ENCODE measurements at places on chromosomes 3 and 15.

GRCh38 chr15:57389991-57390390, 13.7 kb downstream of the CGNL1 start:
- DNase-seq, result no peak

GRCh38 chr3:190008432-190008831, 112.3 kb downstream of the P3H2 start:
- DNase-seq, result no peak

DNA sequence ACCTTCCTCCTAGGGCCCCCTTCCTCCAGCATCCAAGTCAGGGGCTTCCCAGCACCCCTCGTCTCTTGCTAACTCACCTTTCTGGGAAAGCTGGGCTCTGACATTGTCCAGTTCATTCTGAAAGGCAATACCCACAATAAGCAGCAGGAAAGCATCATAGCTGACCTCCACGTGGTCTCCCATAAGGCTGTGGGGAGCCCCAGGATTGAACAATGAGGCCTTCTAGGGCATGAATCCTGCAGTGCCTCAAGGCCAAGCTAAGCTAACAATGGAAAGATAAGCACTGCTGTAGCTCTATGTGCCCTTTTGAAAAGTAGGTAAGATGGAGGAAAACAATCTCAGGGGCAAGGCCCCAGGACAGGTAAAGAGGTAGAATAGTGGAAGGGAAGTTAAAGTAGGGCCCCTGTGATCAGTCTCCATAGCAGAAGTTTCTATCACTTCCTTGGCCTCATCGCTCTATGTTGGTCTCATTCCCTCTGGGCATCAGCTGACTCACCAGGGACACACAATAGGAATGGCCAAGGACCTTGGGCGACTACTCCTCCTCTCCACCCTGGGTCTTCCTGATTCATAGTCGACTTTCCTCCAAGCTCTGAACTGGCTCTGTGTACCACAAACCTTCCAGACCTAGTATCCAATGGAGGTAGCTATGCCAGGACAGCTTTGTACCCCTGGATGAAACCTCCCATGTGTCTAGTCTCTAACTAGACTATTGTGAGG, 11.7 kb downstream of the TRAIP start:
- DNase-seq, result no peak

DNA sequence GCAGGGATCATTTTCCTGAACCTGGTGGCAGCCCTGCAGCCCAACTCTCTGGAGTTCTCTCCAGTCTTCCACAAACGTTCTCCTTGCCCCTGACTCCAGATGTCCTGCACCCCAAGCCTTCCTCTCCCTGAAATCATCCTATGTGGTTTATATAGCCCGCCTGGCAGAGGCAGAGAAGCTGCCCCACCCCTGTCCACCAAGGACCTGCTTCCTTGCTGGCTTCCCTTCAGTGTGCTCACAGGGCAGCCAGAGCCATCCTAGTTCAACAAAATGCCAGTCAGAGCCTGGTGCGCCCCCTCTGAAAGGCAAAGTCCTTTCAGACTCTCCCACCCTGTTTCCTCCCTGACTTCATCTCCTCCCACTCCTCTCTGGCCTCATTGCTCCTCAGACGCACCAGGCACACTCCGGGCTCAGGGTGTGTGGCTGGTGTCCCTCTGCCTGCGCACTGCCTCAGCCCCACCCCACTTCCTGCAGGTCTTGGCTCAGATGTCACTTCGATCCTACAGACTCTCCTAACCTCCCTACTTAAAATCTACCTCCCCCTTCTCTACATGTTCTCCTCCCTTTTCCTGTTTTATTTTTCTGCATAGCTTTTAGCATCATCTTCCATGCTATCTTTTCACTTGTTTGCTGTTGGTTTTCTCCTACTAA, 5.9 kb downstream of the KBTBD13 start:
- no peak for DNase-seq

DNA sequence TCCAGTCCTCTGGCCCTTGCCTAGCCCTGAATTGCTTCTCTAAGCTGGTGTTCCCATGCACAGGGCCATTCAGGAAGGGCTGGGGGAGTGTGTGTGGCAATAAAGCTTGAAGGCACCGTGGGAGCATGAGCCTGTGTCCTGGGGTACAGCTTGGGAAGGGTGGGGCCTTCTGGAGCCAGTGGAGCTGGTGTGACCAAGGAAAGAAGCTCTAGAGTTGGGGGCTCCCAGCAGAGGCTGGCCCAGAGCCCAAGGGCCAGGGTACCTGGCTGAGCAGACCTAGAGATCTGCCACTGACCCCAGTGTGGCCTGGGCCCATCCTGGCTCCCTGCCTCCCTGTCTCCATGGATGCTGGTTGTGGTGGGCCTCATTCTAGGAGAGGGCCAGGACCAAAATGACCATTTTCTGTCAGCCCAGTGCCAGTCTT, 8.1 kb downstream of the ABTB1 start:
- no peak for DNase-seq

DNA sequence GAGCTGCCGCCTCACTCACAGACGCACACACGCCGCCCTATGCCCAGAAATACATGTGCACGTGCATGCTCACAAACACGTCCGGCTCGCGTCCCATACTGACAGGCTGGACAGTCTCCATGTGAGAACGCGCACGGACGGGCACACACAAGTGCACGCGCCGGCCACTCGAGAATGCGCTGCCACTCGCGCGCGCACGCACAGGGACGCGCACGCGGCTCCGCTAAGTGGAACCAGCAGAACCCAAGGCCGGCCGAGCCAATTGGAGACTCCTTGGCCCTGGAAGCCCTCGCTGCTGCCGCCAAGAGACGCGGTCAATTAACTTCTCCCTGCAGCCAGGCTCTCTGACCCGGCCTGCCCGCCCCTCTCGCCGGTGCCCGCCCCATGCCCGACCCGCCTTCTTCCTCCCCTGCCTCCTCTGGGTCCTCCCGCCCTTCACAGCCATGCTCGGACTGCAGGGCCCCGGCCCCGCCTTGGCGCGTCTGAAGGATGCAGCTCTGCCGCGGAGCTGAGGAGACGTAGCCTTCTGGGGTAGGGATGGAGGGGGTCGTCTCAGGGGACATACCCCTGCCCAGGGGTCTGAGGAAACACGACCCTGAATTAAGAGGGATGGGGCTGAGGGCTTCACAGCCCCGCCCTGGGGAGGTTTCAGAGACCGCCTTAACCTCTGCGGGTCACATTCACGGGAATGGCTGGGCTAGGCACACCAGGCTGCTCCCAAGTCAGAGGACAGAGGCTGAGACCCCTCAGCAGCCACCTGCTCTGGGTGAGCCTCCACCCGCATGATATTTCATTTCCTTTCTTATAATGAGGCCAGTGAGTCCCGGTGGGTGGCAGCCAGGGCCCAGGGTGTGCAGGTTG, 15.0 kb downstream of the PTH1R start:
- peak; percentile 40 for DNase-seq

Data from GM12865 (cell line).